CD8-positive, alpha-beta T cell (primary cell): ENCODE measurements at places on chromosomes 7 and 10.

DNA sequence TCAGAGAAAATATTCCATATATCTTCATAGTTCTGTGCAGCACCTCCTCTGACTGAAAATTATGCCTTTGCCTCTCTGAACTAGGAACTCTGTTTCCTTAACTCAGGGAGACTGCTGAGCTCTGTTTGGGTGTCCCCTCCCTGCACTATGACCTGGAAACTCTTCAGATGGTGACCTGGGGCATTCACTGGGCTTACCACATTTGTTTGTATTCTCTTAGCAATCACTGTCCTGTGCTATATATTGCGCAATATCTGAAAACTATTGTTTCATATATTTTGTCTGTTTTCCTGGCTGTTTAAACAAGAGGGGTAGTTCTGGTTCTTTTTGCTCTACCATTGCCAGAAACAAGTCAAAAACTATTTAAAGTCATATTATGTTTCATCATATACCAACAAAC is 181.8 kb upstream of the KIAA1217 start:
- DNase-seq, result no peak

- DNase-seq, result no peak
Measured at GRCh38 chr10:6114805-6115341, 26.0 kb downstream of the RBM17 start.

DNA sequence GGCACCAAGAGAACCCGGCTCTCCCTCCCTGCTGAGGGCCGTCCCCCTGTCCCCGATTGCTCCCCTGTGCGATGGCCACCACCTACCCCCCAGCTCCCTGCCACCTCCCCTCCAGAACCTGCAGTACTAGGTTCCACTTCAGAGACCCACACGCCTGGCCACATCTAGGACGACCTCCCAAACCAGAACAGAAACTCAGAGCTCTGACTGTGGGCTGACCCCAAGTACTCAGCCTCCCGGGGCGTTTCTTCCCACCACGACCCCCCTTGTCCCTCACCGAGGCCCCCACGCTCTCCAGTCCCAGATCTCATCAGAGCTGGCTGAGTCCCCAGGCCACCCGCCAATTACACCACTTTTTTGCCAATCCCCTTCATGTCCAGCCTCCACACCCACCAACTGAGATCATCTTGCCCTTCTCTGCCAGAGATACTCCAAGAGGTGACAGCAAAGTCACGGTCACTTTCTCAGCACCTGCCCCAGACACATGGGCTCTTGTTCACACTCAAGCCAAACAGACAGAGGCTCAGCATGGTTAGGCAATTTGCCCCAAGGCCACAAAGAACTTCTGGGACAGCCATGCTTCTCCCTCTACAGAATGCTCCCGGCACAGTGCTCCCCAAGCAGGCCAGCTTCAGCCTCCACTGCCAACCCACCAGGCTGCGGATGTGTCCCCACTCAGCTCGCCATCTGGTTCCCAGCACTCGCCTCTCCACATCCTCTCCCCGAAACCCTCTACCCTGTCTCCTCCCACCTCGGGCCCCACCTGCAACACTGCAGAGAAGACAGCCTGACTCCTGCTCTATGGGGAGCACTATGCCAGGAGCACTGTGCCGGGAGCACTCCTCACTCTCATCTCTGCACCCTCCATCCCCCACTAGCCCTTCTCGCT is 4.7 kb downstream of the TMEM120A start:
- no peak for DNase-seq

DNA sequence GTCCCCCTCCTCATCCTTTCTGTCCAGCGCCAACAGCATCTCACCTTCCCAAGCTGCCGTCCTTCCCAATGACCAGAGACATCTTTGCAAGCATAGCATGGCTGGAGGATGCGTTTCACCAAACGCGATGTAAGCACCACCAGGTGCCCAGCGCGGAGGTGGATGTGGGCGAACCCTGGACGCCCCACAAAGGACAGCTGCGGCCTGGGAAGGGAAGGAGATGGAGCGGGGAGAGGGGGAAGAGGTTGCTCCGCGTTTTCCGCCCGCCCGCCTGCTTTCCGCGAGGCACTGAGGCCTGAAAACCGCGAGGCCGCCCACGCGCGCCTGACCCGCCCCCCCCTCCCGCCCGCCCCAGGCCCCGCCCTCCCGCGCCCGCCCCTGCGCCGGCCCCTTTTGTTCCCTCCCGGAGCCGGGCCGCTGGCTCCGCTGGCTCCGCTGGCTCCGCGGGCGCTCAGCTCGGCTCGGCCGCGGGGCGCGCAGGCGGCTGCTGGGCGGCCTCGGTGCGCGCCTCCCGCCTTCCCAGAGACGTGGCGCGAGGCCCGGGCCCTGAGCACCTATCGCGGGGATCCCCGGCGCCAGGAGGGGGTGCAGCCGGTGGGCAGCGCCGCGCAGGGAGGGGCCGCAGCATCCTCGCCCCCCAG is at the start of gene CLIP2:
Gene CLIP2 (plus strand): TSS at position 390 of the 641 bp plus-strand sequence. CDS start 28,140 bp downstream, outside the sequence.
- peak; percentile 65 for DNase-seq

GRCh38 chr7:50393547-50394252 is 56.5 kb downstream of the FIGNL1 start:
- peak; percentile 61 for DNase-seq

DNA sequence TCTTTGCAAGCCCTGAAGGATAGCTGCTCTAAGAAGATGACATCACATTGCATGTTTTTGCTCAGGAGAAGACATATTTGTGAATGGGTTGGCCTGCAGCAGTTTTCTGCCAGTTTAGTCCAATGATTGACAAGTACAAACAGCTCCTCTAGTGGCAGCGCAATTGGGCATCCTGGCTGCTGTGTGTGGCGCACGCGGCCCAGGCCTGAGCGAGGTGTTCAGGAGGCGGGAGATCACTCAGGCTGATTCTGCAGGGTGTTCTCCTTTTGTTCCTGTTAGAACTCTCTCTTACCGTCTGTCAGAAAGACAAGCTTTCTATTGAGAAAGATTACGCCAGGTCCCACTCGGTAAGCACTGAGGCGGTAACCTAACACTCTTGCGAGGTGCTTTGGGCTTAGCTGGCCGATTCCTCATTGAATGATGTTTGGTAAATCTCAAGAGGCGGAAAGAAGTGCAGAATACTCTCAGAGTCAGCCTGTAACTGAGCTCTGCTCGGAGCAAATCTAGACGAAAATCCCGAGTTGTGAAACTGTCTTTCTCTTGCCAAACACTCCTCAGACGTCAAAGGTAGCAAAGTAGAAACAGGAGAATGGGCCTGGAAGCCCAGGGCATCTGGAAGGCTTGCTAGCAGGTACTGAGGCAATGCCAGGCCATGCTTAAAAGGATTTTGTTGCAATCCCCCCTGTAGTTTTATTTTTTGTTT is 219.2 kb upstream of the BMPER start:
- DNase-seq, result no peak
